ENCODE measurements at places on chromosomes 2 and 18.
A peak's percentile ranks its signal among the peaks of the same experiment; 100 is the strongest.

- no peak for DNase-seq
Measured at GRCh38 chr18:70293166-70293565, 4.3 kb downstream of the SOCS6 start.

- peak; percentile 81 for DNase-seq
Measured at GRCh38 chr2:197596766-197597165, 78.6 kb downstream of the RFTN2 start.

DNA sequence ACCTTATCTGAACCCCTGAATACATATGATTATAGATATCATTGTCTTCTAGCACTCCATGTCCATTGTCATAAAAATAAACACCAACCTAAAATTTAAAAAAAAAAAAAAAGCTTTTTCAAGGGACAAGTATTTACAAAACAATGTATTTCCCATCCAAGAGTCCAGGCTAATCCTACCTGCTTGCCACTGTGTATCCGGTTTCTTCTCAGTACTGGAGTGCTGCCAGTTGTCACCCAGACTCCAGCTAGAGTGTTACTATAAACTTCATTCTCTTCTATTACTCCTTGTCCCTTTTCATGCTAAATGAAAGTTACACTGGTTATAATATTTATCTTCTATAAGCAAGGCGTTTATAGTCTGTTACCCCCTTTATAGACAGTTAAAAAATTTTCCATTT is 35.8 kb downstream of the MSH6 start:
- DNase-seq = no peak

DNA sequence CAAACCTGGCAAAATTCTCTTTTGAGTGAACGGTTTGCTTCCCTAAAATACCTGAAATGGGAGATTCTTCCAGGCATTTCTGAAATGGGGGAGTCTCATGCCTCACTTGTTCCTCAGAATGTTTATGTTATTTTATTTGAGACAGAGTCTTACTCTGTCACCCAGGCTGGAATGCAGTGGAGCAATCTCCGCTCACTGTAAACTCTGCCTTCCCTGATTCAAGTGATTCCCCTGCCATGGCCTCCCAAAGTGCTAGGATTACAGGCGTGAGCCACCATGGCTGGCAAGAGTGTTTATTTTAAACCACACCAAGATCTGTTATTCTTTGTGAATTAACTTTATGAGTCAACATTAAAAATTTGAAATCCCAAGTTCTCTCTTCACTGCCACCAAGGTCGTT is 6.4 kb upstream of the FHL2 start:
- DNase-seq = no peak

DNA sequence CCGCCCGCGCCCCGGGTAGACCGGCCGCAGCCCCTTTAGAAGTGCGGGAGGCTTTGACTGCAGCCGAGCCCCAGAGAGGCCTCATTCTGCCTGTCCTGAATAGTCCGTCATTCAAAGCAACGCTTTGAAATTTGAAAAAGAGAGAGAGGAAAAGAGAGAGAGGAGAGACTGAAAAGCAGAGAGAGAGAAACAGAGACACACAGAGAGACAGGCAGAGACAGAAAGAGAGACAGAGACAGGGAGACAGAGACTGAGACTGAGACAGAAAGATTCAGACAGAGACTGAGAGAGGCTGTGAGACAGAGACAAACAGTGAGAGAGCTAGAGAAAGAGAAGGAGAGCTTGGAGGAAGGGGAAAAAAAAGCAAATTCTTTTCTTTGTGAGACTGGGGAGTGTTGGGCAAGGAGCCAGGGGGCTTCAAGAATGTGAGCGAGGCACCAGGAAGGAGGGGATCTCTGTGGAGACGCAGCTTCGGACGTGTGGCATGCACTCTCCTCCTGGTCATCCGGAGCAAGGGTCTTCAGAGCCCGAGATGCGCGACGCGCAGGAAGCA is 73.1 kb downstream of the MYCN start:
- peak; percentile 81 for DNase-seq

- DNase-seq = no peak
Measured at GRCh38 chr2:239379641-239380170, 21.1 kb downstream of the HDAC4 start.

- peak; percentile 82 for DNase-seq
Measured at GRCh38 chr18:30280861-30281470, 761.6 kb downstream of the DSC3 start.

DNA sequence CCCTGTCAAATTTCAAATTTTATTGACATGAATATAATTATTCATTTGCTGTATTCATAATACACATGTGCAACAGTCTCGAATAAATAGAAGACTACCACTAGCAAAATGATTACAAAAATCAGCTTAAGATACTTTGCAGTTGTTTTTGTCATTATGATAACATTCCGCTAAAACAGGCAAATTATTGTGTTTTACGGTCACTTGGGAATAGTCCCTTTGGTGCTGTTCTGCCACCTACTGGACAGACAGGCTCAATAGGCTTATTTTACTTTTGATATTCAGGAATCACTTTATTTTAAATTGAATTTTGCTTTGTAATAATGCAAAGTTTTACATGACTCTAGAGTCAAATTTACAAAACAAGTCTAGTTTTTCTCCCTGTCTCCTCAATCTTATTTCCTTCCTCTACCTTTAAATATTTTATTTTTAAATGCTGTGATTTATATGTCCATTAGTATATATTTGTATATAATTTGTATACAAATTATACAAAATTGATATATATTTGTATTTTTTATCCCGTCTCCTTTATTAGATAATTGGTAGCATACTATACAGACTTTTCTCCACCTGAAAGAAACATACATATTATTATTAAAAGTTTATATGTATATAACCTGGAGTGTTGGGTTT is 456.3 kb downstream of the DLGAP1 start:
- DNase-seq = peak; percentile 53

GRCh38 chr18:70331456-70332097 is 42.7 kb downstream of the SOCS6 start:
- DNase-seq = no peak

DNA sequence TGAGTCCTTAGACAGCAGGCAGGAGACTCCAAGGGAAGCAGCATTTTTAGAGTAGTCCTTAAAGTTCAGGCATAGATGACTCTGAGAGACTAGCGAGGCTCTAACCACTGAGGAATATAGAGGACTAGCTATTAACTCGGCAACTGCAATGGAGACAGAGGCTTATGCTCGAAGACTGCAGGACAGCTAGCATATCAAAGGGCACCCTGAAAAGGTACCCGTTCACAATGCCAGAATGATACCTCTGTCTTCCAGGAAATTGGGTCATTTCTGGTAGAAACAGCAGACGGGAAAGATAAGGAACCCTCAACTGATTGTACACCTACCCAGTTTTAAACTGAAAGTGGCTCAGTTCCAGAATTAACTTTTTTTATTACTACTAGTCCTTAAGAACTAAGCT is 1204.0 kb upstream of the ZEB2 start:
- no peak for DNase-seq

- DNase-seq = no peak
Measured at GRCh38 chr2:196427986-196428634, 211.4 kb upstream of the CCDC150 start.

DNA sequence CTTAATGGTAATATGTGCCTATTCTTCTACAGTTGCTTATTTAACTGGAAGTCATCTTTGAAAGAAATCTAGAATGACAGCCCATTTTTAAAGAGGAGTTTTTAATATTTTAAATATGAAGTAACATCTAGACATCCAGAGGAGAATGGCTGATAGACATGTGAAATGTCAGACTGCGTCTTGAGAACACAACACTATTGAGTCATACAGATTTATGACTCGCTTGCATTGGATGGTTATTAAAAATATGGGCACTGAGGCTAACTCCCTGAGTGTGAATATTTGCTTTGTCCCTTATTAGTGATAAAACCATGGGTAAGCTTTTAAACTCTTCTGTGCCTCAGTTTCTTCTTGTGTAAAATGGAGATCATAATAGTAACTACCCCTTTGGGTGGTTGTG is 22.9 kb downstream of the TDRD15 start:
- DNase-seq = no peak

DNA sequence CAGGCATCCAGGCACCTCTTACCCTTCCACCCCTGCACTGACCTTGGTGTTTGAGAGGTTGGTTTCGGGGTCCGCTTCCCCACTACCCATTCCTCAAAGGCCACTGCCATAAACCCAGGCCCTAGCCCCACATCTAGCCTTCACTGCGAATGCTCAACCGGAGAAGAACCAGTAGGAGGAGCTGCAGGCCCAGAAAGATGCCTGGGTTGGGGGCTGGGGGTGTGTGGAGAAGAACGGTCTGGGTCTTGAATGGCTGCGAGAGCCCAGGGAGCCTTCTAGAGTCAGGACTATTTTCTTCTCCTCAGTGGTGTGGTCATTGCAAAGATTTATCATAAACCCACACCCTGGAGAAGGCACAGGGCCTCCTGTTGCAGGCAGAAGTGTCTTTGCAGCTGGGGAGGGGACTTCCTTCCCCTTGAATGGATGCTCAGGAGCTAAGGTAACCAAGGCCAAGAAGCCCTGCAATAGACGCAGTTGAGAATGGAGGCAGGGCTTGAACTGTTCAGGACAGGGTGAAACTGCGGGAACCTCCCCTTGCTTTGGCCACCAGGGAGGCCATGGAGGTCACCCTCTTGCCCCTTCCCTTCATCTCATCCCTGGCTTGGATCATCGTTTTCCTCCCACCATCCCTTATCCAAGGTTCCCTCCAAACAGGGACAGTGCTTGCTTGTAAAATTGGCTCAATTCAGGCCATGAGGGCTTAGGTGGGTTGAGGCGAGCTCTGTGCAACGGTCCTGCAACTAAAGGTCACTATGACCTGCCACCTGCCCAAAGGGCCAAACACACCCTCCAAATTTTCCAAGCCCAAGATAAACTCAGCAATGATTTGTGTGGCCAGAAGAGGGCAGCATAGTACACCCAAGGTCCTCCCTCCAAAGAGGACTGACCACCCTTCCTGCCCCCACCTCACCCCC is 20.9 kb downstream of the THNSL2 start:
- peak; percentile 49 for DNase-seq

GRCh38 chr18:7878265-7879211 is 311.4 kb downstream of the PTPRM start:
- no peak for DNase-seq

DNA sequence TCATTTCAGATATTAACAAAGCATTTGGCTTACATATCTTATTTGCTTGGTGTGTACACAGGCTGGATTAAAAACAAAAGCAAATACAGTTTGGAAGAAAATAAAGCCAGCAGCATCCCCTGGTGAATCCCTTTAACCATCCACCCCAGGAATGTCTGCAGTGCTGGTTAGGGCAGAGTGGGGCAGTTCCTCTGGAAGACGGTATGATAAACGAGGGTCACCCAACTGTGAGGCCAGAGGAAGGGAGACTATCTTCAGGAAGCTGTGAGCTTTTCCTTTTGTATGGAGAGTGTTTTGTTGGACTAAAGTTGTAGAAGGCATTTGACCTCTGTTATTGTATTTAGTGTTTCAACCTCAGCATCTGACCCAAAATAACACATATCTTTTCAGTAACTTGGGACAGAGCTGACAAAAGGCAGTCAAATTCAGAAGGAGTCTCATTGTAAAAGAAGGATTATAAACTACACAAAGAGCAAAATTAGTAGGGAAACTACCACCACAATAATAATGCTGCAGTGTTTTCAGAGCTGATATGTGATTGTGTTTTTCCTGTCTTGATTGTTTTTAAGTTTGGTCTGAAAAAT is 159.1 kb downstream of the FMNL2 start:
- DNase-seq = no peak

- peak; percentile 38 for DNase-seq
Measured at GRCh38 chr2:147351784-147352183, 493.0 kb upstream of the ACVR2A start.

- no peak for DNase-seq
Measured at GRCh38 chr2:55846426-55846825, 77.2 kb downstream of the EFEMP1 start.

DNA sequence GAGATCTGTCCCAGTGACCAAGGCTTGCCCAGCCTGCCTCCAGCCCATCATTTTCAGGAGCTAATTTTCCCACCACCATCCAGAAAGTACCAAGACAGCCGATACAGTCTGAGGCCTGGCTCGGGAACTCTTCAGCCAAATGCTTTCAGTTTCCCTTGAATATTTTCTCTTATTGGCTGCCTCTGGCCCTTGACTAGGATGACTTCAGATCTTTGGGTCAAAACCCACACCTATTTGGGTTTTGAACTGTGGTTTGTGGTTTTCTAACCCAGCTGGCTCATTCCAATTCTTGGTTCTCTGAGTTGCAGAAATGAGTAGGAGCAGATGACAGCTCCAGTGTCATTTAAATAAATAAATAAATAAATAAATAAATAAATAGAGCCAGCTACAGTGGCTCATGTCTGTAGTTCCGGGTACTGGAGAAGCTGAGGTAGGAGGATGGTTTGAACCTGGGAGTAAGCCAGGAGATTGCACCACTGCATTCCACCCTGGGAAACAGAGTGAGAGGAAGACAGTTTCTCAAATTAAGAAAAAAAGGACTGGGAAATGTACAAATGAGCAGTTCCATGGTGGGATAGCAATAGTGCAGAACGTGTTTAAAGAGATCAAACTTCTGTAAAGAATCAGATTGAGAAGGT is 465.0 kb upstream of the SOX11 start:
- no peak for DNase-seq

DNA sequence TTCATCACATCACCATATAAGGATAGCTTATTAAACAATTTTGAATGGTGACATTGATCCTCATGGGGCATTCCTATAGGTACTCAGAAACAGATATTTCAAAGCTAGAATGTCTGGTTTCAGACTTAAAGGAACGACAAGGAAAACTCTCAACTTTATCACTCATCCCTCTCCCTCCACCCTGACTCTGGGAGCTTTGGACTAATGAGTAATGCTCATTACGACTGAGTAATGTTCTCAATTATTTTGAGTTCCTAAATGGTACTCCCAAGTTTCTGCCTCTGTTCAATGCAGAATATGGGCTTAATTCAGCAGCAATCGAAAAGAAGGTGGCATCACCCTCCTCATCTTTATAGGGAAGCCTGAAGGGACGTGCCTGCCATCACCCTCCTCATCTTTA is 43.4 kb downstream of the RFX8 start:
- no peak for DNase-seq

GRCh38 chr2:238240757-238241711 is 1.2 kb upstream of the HES6 start:
- peak; percentile 83 for DNase-seq

- DNase-seq = no peak
Measured at GRCh38 chr2:128090575-128090944, 440 bp upstream of the UGGT1 start.

GRCh38 chr2:119586085-119586484 is 41.8 kb downstream of the CFAP221 start:
- no peak for DNase-seq

- DNase-seq = no peak
Measured at GRCh38 chr18:28607991-28608390, 431.1 kb upstream of the CDH2 start.

DNA sequence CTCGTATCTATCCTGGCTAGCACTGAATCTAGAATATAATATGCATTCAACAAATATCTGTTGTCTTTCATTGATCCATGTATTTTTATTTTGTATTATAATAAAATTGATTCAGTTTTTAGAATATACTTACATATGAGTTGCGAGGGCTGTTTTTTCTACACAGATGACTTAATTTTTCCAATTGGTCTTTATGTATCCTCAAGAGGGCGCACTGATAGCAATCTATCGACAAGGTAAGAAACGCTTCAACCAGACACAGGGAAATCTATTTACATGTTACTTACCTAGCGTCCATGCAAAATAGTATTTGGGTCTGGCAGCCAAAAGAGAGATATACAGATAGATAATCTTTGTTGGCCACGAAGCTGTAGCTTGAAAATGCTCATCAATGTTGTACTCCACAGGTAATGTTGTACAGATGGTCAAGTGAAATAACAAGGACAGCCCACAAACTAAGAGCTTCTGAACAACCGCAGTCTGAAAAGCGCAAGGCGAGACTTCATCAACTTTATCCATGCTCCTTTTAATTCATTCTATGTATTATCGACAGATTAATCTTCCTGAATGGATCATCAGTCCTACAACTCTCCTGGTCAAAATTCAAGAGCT is 35.5 kb upstream of the KIDINS220 start:
- DNase-seq = peak; percentile 78

All from brain (organoid and tissue), 16 donors.